ENCODE measurements at places on chromosomes 12 and 14.

DNA sequence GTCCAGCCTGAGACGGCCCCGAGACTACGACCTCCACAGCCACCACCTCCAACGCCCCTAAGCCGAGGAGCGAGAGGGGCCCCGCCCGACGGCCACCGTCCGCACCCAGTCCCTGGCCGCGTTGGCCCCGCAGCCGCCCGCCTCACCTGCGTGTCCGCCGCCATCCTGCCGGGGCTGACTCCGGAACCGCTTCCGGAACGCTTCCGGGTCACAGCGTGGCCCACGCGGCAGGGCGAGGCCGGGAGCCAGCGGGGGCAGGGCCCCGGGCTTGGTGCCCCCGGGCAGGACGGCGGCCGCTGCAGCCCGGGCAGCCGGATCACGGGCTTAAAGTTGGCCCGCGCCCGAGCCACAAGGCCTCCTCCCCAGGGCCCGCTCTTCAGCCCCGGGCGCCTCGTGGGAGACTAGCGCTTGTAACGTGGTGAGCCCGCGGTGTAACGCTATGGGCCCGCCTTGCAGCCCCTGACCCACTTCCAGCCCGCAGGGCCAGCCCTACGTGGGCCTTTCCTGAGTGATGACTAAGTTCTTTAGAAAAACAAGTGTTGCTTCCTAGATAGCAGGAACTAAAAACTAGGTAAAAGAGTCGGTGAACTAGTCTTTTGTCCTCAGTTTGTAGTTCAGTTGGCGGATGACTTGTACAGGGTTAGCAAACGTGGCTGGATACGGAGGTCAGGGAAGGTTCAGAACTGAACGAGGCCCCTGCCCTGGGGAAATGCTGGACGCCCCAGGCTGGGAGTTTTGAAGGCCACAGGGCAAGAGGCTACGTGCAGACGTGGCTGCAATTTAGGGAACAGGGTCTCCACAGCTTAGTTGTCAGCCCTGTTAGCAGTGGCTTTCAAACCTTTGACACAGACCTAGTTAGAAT is at the start of gene GCN1:
Gene GCN1, minus strand, starts transcription at position 182 of the 862 bp plus-strand sequence. Its CDS starts 18 bp downstream, at position 164.
- DNase-seq = peak; percentile 89

GRCh38 chr14:69351385-69351784 is 46.7 kb downstream of the ERH start:
- no peak for DNase-seq

DNA sequence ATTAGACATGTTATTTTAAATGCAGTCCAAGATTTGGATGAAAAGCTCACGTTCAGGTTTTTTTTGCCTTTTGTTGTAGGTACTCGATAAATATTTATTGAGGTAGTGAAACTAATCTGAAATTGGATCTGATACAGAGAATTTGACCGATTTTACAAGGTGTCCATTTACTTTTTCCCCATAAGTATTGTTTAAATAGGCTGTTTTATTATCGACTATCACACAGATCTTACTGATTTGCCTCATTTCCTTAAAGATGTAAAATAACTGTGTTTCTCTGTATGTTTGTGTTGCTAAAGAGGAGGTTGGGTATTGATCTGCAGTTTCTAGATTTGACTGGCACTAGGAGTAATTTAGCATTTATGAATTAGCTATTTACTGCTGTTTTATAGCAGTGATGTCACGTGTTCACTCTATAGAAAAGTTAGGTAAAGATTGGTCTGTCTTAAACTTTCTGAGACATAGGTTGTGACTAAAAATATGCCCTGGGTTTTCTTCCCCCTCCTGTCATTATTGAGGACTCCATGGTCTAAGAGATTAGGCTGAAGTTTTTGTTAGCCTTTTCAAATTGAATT is 3.5 kb downstream of the RAP1B start:
- no peak for DNase-seq

- DNase-seq = peak; percentile 2
Measured at GRCh38 chr12:60920841-60921495, 1325.1 kb downstream of the SLC16A7 start.

DNA sequence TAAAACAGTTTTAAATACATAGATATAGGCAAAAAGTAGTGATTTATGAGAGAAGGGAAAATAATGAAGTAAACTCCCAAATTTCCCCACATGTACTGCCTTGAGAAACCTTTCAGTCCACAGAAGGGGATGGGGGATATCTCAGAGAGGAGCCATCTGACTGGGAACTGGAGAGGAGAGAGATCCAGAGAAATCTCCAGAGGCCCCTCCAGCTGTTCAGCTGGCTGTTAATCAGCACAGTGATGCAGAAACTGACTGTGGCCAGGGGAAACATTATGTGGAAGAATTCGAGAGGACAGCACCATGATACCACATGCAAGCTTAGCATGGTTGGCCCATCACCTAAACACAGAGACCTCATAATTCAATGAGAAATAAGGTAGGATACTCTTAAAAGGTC is 1165.9 kb upstream of the TMEM132C start:
- DNase-seq = no peak

- no peak for DNase-seq
Measured at GRCh38 chr12:38903596-38903995, 1.8 kb downstream of the CPNE8 start.

GRCh38 chr12:121120323-121120722 is 12.4 kb upstream of the P2RX7 start:
- no peak for DNase-seq

DNA sequence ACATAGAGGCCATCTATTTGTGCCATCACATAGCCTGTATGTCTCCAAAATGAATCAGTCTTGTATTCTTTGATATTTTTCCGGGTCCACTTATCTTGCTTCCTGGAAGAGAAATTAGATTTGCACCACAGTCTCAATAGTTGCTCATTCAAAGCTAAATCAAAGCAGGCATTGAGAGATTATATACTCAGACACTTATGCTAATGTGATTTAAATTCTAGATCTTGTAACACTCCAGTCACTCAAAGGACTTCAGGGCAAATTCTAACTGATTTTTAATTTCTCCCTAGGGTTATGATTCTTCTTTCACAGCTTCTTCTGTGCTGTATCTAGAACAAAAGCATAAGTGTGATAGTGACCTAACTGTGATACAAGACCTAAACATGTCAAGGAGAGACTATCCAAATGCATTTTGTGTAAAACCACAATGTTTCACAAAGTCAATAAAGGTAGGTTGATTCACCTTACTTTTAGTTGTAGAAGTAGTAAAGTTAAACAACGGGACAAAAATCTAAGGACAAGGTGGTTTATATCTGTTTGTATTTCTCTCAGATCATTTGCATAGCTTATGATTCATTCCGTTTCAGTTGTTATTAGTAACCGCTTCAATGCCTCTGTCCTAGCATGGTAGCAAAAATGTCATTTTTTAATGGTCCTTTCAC is 26.8 kb downstream of the PLBD1 start:
- no peak for DNase-seq

DNA sequence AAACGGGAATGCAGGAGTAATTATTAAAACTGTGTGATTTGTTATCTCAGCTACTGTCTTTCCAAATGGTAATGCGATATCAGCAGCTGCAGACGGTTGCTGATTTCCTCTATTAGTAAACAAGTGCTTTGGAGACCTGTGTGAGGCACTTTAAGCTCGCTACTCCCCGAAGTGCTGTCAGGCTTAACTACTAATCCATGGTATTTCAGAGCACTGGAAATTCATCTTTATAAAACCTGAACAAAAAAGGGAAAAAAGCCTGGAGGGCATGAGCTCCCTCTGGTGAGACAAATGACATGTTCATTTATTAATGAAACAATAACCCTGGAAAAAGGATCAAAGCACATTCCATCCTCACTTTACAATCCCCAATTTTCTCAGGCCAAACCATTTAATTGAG is 143.6 kb upstream of the OTX2 start:
- DNase-seq = no peak

GRCh38 chr12:109831365-109831764 is 1.8 kb downstream of the TRPV4 start:
- DNase-seq = no peak
